ENCODE measurements at places on chromosomes 3 and 15.

DNA sequence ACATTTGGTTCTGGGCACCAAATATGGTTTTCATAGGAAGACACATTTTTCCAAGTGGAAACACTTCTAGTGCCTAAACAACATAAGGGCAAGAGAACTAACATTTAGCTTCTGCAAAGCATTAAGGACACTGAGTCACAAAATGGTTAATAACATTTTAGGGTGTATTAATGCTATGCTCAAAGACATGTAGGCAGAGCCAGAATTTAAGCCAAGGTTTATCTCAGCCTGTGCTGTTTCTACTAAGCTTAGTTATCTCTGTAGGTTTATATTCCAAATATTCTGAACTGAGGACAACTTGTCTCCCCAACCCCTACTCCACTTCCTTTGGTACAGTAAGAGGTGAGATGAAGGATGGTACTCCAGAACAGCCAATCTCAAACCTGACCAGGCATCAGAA, 54.1 kb upstream of the AKAP13 start:
- DNase-seq = no peak

GRCh38 chr3:99218468-99218867, 317.0 kb upstream of the DCBLD2 start:
- DNase-seq = no peak

GRCh38 chr3:186828340-186828739, 14.2 kb upstream of the ADIPOQ start:
- no peak for DNase-seq

DNA sequence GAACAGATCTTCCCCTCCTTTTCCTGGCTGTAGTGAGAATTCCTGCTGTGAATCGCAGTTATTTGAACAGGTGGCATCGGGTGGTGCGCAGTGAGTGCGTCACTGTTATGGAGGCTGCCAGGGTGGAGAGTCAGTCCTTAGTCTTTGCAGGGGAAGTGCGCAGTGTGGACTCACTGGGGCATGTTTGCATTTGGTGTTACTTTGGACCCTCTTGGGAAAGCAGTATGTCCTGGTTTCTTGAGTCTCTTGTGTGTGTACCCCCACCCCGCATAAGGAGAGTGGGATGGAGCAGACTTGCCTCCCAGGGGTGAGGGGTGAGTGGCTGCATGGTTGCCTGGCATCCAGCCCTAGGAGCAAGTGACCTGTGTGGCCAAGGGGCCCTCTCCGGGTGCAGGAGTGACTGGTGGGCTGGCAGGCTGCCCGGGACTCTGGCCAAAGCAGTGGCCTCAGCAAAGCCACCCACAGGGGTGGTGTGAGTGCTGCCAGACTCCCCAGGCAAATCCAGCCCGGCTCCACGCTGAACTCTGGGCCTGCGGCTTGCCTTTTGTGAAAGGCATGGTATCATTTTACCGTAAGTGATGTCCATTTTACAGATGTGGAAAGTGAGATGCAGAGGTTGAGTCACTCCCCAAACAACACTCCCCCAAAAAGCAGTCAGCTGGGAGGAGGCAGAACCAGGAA, 46.4 kb downstream of the DNASE1L3 start:
- DNase-seq = no peak

DNA sequence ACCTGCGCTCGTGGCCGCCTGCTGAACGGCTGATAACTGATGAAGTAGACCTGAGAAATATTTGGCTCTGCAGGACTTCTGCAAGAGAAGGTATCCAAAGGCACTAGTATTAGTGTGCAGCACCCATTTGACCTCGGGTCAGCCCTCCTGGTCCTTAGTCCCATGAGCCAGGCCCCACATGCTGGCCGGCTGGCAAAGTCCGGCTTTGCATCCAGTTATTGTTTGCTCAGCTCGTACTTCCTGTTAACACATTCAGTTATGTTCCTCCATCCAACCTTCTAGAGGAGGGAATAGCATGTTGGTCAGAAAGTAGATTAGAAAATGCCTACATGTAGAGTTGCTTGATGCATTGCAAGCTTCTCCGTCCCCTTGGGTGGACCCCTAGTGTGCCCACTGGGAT, 385.7 kb upstream of the RGMA start:
- no peak for DNase-seq

DNA sequence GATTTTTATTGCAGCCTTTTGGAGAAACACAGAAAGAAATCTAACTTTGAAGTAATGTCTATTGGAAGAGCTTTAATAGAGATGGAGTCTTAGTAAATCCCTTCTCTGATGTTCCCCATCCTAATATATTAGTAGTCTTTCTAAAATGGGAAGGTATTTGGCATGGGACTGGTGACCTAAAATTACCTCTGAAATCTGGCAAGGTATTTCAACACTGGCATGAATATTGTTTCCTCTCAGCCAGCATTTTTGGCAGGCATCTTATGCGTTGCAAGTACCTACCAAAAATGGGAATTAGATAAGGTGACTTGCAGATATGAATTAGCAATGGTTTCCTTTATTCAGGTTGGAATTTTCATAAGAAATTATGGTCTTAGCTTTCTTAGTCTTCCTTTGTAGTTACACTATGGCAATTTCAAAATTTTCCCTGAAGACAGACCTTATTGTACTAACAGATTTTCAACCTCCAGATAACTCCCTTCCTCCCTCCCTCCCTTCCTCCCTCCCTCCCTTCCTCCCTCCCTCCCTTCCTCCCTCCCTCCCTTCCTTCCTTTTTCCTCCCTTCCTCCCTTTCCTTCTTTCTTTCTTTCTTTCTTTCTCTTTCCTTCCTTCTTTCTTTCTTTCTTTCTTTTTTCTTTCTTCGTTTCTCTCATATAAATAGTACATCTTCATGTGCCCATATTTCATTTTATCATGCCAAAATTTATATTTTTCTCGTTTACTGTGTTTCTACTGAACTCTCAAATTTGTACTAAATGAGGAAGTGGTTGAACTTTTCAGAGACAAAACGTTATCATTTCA, 168.2 kb upstream of the KCNMB2 start:
- DNase-seq = no peak

Measured in activated gamma-delta T cell treated with anti-CD3 and anti-CD28 coated beads, Interleukin-2, amount 50 U/mL, for 16 hours (primary cell).